Mesothelial cell of epicardium (in vitro differentiated cells): ENCODE measurements at places on chromosomes 2 and 18.

- no peak for DNase-seq
These were observed 162.3 kb upstream of the TMEM200C start for GRCh38 chr18:6057604-6058003.

- DNase-seq: no peak
These were observed 794 bp upstream of the CHCHD5 start for GRCh38 chr2:112583497-112584133.

DNA sequence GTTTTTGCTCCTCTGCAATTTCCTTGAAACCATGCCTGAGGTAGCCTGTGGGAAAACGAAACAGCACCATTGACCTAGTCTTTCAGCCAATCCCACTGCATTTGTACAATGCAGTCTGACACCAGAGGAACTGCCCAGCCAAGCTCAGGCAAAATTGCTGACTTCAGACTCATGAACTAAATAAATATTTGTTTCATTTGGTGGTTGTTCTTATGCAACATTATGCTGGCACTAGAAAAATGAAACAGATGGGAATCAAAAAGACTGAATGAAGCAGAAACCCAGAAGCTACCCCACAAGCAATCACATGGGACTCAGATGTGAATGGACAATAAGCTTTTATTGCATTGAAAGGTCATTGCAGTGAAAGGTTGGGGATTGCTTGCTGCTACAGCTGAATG lies 1.7 kb downstream of the NAT8 start:
- no peak for DNase-seq

DNA sequence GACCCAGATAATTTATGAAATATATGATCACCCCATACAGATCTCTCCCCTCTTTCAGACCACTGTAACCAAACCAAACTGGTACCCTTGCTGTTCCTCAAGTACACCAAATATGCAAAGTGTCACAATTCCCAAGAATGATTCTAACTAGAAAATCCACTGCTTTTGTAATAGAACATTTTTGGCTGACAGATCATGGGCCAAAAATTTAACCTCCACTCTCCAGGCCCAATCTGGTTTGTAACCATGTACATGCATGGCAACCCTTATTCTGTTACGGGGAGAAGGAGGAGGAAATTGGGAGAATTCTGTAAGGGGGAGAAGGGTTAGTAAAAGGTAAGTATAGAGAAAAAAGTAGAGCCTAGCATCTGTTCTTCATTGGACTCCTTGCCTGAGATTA lies 62.0 kb downstream of the IKZF2 start:
- DNase-seq: no peak

DNA sequence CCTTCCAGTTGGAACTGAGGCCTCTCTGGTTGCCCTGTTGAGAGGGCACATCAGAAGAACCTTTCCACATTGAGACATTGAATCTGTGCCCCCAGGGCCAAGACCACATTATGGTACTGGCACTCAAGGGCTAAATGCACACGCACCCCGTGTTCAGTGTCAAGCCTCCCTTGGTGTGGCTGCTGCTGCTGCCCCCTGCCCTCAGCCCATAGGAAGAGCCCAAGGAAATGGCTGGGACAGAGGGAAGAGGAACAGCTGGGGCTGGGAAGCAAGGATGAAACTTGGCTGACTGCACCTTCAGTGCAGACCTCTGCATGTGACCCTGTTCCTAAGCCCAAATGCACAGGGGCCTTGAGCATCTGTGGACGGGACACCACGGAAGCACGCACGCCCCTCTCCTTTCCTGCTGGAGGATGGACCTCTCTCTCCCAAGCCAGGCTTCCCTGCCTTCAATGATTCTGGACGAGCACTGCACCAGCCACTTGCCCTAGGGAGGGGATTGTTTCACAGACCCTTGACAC lies 40.2 kb downstream of the NIFK start:
- no peak for DNase-seq

GRCh38 chr2:20415511-20415918 lies 31.4 kb upstream of the RHOB start:
- no peak for DNase-seq

DNA sequence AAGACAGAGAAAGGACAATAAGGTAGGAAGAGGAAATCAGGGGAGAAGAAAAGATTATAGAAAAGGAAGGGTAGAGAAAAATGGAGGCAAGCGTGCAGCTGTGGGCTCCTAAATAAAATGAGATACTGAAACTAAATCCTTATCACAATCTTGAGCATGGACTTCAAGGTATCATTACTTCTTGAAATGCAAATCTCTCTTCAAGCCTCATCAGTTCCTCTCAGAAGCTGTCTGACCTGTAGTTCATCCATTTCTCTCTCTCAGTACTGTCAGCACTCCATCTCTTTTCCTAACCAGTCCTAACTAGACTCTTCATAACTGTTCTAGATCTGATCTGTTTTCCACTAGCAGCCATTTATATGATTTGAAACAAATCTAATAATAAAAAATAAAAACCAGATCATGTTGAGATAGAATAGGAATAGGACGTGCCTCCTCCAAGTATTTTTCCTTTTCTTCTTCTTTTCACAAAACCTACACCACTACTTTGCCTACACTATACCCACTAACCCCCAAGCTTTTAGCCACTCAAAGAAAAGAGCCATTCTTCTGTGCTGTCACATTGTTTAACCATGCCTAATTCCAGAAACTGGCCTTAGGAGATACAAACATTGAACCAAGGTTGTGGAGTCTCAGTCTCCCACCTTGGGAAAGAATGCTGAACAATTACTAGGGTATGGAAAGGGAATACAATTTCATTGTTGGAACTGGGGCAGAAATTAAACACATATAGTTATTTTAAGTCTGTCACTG lies 21.1 kb downstream of the BABAM2 start:
- no peak for DNase-seq

DNA sequence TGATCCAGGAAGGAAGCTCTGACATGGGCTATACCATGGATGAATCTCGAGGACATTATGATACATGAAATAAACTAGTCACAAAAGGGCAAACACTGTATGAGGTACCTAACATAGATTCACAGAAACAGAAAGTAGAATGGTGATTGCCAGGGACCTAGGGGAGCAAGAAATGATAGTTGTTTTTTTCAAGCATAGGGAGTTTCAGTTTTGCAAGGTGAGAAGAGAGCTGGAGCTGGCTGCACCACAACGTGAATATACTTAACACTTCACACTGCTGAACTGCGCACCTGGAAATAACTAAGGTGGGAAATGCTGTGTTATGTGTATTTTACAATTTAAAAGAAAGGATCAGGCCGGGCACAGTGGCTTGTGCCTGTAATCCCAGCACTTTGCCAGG lies 13.2 kb upstream of the AGAP1 start:
- no peak for DNase-seq

DNA sequence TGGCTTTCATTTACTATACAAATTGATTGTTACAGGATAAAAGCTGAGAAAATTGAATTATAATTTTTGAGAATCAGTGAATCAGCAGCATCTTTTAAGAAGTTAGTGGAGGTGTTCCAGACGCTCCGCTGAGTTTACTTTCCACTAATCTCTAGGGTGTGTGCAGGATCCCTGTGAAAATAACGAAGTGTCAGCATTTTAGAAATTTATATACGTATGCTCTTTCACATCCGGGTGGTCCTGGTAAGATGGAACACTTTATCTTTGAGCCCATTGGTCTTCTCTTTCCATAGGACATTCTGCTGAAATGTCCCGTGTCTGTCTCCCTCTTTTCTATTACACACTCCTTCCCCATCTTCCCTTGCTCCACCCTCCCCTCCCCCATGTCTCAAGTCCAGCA lies 268.6 kb upstream of the LRRTM1 start:
- DNase-seq: no peak

DNA sequence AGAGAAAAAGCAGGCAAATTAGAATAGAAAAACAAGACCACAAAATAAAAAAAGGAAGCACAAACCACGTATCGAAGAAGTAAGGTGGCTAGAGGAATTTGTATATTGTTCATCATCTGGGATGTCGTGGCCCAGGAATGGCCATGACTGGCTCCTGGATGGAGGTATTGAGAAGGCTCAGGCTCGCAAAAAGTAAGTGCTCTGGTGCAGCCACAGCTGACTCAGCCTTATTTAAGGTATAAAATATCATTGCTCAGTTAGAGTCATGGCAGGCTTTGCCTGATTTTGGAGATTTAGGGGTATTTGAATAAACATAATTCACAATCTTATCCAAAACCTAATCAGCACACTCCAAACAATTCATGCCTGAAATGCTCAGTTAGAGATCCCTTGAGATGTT lies 78.4 kb upstream of the FANCL start:
- no peak for DNase-seq

DNA sequence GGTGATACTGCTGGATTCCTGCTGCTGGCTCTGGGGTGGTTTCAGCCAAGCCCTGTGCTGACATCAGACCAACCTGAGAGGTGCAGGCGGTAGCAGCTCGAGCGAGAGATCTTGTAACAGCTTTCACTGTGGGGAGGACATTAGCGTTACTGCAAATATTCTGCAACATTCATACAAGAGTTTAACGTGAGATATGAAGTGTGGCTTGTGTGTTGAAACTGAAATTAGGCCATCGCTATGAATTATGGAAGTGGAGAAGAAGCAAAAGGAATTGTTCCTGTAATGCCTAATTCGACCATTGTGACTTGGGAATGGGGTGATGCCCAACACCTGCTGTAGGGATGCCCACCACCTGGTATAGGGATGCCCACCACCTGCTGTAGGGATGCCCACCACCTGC lies 6.5 kb upstream of the MLPH start:
- no peak for DNase-seq

- DNase-seq: no peak
These were observed 49.4 kb downstream of the RHOB start for GRCh38 chr2:20496076-20496872.

GRCh38 chr2:157386247-157386646 lies 57.6 kb downstream of the CYTIP start:
- DNase-seq: no peak

DNA sequence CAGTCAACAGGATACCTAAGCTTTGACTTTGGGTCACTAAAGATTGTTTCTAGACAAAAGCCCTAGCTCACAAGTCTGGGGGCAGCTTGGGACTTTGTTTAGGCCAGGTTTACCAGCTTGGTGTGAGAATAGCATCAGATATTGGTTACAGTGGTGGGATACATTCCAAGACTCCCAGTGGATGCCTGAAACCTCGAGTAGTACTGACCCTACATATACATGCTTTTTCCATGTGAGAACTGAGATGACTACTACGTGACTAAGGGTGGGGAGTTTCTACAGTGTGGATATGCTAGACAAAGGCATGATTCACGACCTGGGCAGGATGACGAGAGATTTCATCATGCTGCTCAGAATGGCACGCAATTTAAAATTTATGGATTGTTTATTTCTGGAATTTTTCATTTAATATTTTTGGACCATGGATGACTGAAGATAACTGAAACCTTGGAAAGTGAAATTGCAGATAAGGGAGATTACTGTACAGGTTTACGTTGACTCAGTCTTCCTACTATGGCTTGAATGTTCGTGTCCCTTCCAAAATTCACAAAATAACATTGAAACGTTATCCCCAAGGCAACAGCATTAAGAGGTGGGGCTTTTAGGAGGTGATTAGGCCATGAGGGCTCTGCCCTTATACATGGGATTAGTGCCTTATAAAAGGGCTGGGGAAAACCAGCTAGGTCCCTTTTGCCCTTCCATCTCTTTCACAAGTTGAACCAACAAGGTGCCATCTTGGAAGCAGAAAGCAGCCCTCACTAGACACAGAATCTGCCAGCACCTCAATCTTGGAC lies 50.2 kb upstream of the CTAGE1 start:
- DNase-seq: no peak

DNA sequence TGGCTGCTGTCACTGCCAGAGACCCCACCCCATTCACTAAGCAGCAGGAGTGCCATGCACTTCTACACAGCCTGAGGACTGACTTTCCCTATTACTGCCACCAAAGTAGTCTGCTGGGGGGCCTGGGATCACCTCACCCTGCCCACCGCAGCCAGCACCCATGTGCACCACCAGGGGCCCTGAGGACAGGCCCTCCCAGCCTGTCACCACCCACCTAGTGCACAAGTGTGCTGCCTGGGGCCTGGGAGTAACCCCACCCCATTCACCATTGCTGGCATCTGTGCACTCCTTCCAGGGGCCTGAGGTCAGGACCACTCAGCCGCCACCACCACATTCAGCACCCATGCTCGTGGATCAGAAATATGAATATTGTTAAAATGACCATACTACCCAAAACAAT lies 247.8 kb upstream of the NCKAP5 start:
- no peak for DNase-seq

DNA sequence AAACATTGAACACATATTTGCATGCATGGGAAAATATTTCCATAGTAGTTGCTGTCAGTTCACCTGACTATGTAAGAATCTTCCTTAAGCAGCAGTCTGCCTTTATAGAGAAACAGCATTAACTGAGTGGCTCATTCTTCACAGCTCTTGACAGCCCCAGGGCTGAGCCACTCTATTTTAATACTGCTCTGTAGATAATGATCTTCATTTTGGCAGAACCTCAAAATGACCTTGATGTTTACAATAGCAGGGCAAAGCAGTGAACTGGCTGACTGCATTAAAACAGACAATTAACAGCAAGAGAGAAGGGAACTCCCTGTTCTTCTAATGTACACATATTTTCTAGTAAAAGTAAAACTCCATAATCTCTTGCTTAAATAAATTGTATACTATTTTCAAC lies 580.6 kb upstream of the SOX11 start:
- DNase-seq: no peak

GRCh38 chr18:39296293-39296888 lies 1730.8 kb upstream of the CELF4 start:
- no peak for DNase-seq
